CD4-positive, alpha-beta T cell (primary cell): ENCODE measurements at places on chromosomes 7 and 10. TPM values are rescaled to one million over a fixed set of nuclear protein-coding genes. Genes with fewer than 3 reads are reported as not detected.

GRCh38 chr7:43905956-43906330 lies 453 bp downstream of the URGCP start:
- peaks cover 24% of the 10 kb centered on the region for H3K4me1 ChIP-seq
- DNase-seq: no peak
- H3K27ac ChIP-seq: no peak overlapping the region

DNA sequence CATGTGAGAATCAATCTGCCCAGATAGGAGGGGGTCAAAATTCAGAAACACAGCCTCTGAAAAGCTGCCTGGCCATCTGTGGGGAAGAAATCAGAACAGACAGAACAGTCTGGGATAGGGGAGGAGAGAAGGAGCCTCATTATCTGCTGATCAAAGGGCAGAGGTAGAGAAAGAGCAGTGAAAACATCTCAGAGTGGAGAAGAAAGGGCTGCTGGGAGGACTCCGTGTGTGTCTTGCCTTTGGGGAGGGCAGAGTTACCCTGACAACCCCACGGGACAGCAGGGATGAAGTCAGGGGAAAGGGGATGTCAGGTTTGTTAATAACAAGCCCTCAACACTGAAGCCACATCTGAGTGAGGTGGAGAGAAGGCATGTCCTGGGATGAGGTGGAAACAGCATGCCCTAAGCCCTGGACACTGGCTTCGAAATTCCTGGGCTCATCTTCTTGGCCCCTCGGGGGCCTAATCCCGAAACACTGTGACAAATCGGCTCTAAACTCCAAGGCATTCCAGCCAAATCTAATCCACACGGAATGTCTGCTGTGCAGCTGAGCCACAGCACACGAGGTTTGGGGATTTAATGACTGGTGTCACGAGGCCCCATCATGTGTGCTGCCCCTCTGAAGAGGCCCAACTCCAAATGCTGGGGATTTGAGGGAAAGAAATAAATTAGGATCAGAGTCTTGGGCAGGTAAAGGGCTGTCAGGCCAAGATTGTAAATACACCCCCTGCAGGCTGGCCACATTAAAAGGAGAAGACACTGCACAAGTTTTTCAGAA lies 82.8 kb upstream of the FGFR2 start:
- no peaks in the 10 kb centered on the region for H3K4me1 ChIP-seq
- no peaks in the 10 kb centered on the region for H3K36me3 ChIP-seq
- no peak overlapping the region for H3K27ac ChIP-seq
- H3K27me3 ChIP-seq: no peaks in the 10 kb centered on the region
- no peak overlapping the region for H3K4me3 ChIP-seq

GRCh38 chr7:49776994-49777393 lies 3.6 kb downstream of the VWC2 start:
- no peak overlapping the region for H3K4me3 ChIP-seq
- H3K27ac ChIP-seq: no peak overlapping the region
- DNase-seq: no peak
- no peaks in the 10 kb centered on the region for H3K4me1 ChIP-seq
- H3K36me3 ChIP-seq: no peaks in the 10 kb centered on the region

- H3K36me3 ChIP-seq: no peaks in the 10 kb centered on the region
- H3K4me1 ChIP-seq: peaks cover 9% of the 10 kb centered on the region
- peak overlapping the region; percentile 20 for H3K4me3 ChIP-seq
- DNase-seq: no peak
- H3K27me3 ChIP-seq: peaks cover 14% of the 10 kb centered on the region
- H3K27ac ChIP-seq: no peak overlapping the region
Measured at GRCh38 chr10:34816085-34816496, 995 bp upstream of the PARD3 start.

Gene FZD8
- total RNA-seq: 2.1 TPM

GRCh38 chr10:61188691-61189090 lies 244.7 kb upstream of the RHOBTB1 start:
- no peak overlapping the region for H3K27ac ChIP-seq
- H3K4me1 ChIP-seq: no peaks in the 10 kb centered on the region
- H3K4me3 ChIP-seq: no peak overlapping the region
- H3K36me3 ChIP-seq: no peaks in the 10 kb centered on the region

DNA sequence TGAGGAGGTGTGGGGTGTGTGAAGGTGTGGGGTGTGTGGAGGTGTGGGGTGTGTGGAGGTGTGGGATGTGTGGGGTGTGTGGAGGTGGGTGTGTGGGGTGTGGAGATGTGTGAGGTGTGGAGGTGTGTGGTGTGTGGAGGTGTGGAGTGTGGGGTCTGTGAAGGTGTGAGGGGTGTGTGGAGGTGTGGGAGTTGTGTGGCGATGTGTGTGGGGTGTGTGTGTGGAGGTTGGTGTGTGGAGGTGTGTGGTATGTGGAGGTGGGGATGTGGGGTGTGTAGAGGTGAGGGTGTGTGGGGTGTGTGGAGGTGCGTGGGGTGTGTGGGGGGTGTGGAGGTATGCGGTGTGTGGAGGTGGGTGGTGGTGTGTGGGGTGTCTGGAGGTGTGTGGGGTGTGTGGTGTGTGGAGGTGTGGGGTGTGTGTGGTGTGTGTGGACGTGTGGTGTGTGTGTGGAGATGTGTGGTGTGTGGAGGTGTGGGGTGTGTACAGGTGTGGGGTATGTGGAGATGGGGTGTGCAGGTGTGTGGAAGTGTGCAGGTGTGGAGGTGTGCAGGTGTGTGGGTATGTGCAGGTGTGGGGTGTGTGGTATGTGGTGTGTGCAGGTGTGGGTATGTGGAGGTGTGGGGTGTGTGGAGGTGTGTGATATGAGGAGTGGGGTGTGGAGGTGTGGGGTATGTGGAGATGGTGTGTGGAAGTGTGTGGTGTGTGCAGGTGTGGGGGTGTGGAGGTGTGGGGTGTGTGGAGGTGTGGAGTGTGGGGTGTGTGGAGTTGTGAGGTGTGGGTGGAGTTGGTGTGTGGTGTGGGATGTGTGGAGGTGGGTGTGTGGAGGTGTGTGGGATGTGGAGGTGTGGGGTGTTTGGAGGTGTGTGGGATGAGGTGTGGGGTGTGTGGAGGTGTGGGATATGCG lies 34.5 kb downstream of the SPDYE17 start:
- H3K4me1 ChIP-seq: peaks cover 19% of the 10 kb centered on the region
- no peaks in the 10 kb centered on the region for H3K27me3 ChIP-seq
- H3K27ac ChIP-seq: no peak overlapping the region
- H3K4me3 ChIP-seq: no peak overlapping the region
- peaks cover 2% of the 10 kb centered on the region for H3K36me3 ChIP-seq

DNA sequence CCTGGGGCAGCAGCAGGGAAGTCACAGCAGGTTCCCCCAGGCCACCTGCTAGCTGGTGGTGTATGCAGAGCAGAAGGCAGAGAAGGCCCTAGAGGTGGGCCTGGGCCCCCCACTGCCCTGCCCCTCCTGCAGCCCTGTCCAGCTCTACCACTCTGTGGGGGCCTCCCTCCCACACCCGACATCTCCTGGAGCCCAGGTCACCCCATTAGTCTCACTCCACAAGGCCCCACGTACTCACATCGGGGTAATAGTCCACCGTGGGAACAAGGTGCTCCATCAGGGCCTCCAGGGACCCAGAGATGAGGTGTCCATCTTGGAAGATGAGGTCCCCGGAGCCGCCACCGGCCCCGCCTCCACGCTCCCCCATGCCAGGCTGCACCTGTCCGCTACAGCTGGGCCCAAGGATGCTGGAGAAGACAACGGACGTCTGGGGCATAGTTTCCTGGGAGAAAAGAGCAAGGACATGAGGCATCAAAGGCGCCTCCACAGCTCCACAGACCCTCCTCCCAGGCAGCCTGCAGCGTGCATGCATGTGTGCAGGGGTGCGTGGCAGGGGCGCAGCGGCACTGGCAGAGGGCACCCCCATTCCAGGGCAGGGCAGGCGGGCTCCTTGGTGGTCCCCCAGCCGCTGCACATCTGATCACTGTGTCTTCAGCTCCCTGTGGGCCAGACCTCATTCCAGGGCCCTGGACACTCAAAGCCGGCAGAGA lies 61.0 kb downstream of the RASGEF1A start:
- no peaks in the 10 kb centered on the region for H3K36me3 ChIP-seq
- no peak for DNase-seq
- H3K4me1 ChIP-seq: peaks cover 22% of the 10 kb centered on the region

Gene BUB3
- total RNA-seq: 178 TPM

DNA sequence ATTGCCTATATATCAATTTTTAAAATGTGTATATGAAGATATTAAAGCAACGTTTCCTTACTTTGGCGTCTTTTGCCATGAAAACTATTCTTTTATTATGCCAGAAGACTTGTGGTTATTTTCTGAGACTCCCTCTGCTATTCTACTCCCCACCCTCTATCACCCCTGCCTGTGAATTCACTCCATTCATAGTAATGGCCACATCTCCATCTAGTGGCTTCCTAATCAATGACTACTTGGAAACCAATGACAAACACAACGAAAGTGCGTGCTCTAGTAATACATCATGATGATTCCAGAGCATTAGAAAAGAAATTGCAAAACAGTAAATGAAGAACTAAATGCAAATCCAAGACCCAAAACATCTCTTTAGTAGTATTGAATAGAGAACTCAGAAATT lies 186.7 kb upstream of the HGF start:
- H3K4me1 ChIP-seq: no peaks in the 10 kb centered on the region
- H3K36me3 ChIP-seq: no peaks in the 10 kb centered on the region
- no peaks in the 10 kb centered on the region for H3K27me3 ChIP-seq
- no peak for DNase-seq
- no peak overlapping the region for H3K4me3 ChIP-seq

Gene UTF1
- not detected for total RNA-seq

DNA sequence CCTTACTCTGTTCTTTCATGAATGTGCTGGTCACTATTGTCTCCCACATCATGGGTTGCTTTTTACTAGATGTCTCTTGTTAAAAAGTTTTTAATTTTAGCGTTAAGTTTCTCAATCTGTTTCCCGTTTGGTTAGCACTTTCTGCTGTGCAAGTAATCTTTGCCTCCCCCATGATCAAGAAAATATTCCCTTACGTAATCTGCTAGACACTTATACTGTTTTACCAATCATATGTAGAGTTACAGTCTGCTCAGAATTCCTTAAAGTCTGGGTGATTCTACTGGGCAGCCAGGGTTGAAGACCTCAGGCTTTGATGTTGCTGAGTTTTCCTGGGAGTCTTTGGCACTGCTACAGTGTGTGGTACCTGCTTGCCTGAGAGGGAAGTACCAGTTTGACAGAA lies 38.2 kb upstream of the RPA3 start:
- H3K27ac ChIP-seq: no peak overlapping the region
- no peak for DNase-seq
- H3K27me3 ChIP-seq: no peaks in the 10 kb centered on the region
- H3K4me1 ChIP-seq: peaks cover 4% of the 10 kb centered on the region
- H3K36me3 ChIP-seq: no peaks in the 10 kb centered on the region

- peaks cover 15% of the 10 kb centered on the region for H3K27me3 ChIP-seq
- H3K4me1 ChIP-seq: no peaks in the 10 kb centered on the region
- H3K4me3 ChIP-seq: no peak overlapping the region
- no peaks in the 10 kb centered on the region for H3K36me3 ChIP-seq
Measured at GRCh38 chr7:132275416-132276233, 300.6 kb downstream of the PLXNA4 start.

- DNase-seq: no peak
- no peak overlapping the region for H3K4me3 ChIP-seq
- no peaks in the 10 kb centered on the region for H3K36me3 ChIP-seq
- no peaks in the 10 kb centered on the region for H3K27me3 ChIP-seq
- H3K27ac ChIP-seq: no peak overlapping the region
Measured at GRCh38 chr7:55794527-55794926, 68.0 kb downstream of the SEPTIN14 start.

DNA sequence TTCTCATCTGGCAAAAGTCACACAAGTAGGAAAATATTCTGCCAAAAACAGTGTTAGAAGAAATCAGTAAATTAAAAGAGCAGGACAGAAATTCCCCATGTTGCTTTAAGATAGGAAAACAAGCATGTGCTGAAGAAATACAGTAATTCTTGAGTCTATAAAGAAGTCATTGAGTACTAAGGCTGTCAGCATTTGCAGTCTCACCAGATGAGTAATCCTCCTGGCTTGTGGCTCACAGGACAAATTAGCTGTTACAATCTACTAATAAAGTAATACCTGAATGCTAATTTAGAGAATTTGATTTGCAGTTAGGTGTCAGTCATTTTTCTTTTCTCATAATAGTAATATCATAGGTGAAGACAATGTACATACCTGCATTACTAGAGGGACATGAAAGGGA lies 1158.9 kb upstream of the CELF2 start:
- DNase-seq: no peak
- no peak overlapping the region for H3K27ac ChIP-seq
- H3K4me3 ChIP-seq: no peak overlapping the region
- no peaks in the 10 kb centered on the region for H3K4me1 ChIP-seq
- H3K36me3 ChIP-seq: no peaks in the 10 kb centered on the region

Gene ANKRD22
- not detected for total RNA-seq

DNA sequence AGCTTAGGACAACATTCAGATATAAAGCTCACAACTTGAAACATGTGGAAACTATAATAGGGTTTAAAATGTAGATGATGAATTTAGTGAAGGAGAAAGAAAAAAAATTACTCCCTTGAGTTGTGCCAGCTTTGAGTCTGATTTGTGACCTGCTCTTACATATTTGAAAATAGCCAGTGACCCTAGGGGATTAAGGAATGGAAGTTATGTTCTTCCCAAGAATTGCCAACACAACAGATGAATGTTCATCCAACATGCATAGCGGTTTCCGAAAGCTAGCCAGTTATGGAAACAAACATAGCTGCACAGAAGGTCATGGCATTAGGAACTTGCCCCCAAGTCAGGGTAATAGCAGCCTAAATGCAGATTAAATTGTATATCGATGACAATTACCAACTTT lies 10.8 kb downstream of the TMEM196 start:
- no peak overlapping the region for H3K4me3 ChIP-seq
- DNase-seq: no peak
- H3K27ac ChIP-seq: no peak overlapping the region
- H3K4me1 ChIP-seq: no peaks in the 10 kb centered on the region
- H3K27me3 ChIP-seq: no peaks in the 10 kb centered on the region
- no peaks in the 10 kb centered on the region for H3K36me3 ChIP-seq

GRCh38 chr7:73879977-73880681 lies 19.2 kb downstream of the TMEM270 start:
- H3K27ac ChIP-seq: no peak overlapping the region
- H3K36me3 ChIP-seq: no peaks in the 10 kb centered on the region
- no peak for DNase-seq
- no peaks in the 10 kb centered on the region for H3K4me1 ChIP-seq
- H3K4me3 ChIP-seq: no peak overlapping the region

Gene AGAP9
- total RNA-seq: 6.5 TPM

- H3K4me1 ChIP-seq: peaks cover 53% of the 10 kb centered on the region
- H3K36me3 ChIP-seq: peaks cover 27% of the 10 kb centered on the region
- no peak overlapping the region for H3K4me3 ChIP-seq
- no peaks in the 10 kb centered on the region for H3K27me3 ChIP-seq
Measured at GRCh38 chr7:2985866-2986265, 57.8 kb downstream of the CARD11 start.
